ENCODE measurements at places on chromosomes 2 and 18.

DNA sequence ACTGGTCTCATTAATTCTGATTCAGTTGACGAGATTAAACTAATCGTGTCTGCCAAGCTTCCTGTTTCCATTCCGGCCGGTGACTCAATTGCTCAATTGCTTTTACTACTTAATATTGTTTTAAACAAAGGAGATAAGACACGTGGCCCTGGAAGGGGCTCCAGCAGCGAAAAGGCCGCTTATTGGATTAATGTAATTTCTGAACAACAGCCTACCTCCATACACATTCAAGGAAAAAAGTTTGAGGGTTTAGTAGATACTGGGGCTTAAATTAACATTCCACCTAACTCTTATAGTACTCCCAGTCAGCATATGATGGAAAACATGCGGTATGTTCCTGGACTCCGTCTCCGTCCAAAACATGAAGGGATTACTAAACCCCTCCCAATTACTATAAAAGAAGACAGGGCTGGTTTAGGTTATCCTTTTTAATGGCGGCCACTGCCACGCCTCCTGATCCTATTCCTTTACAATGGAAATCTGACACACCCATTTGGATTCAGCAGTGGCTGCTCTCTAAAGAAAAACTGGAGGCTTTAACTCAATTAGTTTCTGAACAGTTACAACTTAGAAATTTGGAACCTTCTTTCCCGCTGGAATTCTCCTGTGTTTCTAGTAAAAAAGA lies 27.1 kb downstream of the VPS54 start:
- no peaks in the 10 kb centered on the region for H3K4me1 ChIP-seq
- no peaks in the 10 kb centered on the region for H3K27me3 ChIP-seq
- H3K27ac ChIP-seq: no peak overlapping the region
- peaks cover 29% of the 10 kb centered on the region for H3K36me3 ChIP-seq

DNA sequence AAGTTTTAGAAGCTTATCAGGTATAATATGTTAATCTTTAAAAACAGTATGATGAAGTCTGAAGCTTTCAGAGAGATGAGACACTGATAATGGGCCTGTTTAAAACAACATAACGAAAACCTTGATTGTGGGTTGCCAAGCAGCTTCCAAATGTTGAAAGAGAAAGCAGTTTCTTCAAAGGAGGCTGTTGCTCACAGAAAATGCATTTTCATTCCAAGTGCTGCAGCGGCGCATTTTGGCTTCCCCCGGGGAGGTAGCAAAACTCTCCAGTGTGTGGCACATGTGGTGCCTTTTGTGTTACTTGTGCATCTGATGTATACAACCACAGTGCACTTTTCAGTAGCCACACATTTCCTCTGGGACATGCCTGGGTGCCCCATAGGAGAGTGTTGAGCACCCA lies 66.1 kb downstream of the TMEFF2 start:
- H3K27ac ChIP-seq: no peak overlapping the region
- H3K4me3 ChIP-seq: no peak overlapping the region
- H3K36me3 ChIP-seq: no peaks in the 10 kb centered on the region
- no peaks in the 10 kb centered on the region for H3K4me1 ChIP-seq
- H3K27me3 ChIP-seq: peaks cover 2% of the 10 kb centered on the region

DNA sequence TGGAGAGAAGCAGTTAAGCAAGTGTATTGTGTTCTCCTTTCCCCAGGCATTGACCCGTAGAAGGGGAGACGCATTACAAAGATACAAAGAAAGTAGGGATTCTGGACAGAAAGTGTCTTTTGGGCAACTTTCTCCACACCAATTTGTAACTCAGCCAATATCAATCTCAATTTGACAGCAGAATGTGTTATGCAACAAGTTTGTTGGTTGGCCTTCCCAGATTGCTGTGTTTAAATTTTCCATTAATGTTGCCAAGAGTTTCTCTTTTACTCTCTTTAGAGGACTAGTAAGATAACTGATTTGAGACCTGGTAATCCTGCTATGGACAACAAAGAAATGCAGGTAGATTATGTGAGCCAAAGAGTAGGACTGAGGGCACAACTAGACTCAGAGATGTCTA lies 279.6 kb downstream of the ZNF804A start:
- H3K27me3 ChIP-seq: no peaks in the 10 kb centered on the region
- H3K4me1 ChIP-seq: no peaks in the 10 kb centered on the region
- no peak overlapping the region for H3K4me3 ChIP-seq

GRCh38 chr2:233217892-233218377 lies 33.5 kb upstream of the ATG16L1 start:
- H3K4me3 ChIP-seq: no peak overlapping the region
- DNase-seq: no peak
- H3K27me3 ChIP-seq: no peaks in the 10 kb centered on the region
- H3K36me3 ChIP-seq: no peaks in the 10 kb centered on the region
- H3K4me1 ChIP-seq: no peaks in the 10 kb centered on the region

GRCh38 chr2:16189836-16190160 lies 249.4 kb downstream of the MYCN start:
- no peaks in the 10 kb centered on the region for H3K27me3 ChIP-seq
- H3K36me3 ChIP-seq: no peaks in the 10 kb centered on the region

- no peak overlapping the region for H3K27ac ChIP-seq
- no peak for DNase-seq
- no peaks in the 10 kb centered on the region for H3K27me3 ChIP-seq
- H3K36me3 ChIP-seq: no peaks in the 10 kb centered on the region
- no peak overlapping the region for H3K4me3 ChIP-seq
Observed at GRCh38 chr2:4992226-4992625, 700.0 kb upstream of the SOX11 start.

DNA sequence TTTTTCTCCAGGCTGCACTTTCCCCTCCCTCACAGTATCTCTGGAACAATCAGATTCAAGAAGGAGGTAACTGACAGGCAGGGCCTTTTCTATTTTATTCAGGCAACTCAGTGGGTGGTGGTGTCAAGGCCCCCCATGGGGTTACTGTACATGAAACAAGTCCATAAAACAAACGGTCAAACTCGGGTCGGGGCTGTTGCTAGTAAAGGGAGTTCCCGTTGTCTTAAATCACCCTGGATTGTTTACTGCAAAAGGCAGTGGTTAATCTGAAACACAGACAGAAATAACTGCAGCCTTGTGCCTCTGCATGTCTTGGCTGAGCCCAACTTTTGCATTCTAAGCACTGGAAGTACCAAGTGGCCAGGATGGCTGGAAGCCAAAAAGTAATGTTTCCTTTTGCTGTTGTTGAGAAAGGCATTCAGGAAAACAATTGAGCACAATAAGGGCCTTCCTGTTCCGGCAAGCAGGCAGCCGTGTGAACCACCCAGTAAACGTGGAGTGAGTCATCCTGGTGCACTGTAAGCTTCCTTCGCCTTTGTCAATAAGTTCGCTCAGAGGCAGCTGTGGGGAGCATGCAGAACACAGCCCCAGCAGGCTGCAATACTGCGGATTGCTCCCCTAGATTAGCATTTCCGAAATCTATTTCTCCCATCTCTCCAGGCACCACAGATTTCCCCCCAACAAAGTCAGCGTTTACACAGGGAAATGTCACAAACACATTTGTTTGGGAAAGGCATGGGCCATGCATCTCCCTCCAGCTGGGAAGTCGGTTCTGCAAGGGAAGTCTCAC lies 149.6 kb downstream of the IRS1 start:
- H3K27me3 ChIP-seq: no peaks in the 10 kb centered on the region
- H3K27ac ChIP-seq: peak overlapping the region; percentile 70
- H3K4me3 ChIP-seq: no peak overlapping the region
- peak; percentile 77 for DNase-seq
- peaks cover 19% of the 10 kb centered on the region for H3K36me3 ChIP-seq

GRCh38 chr18:76621226-76621625 lies 126.2 kb upstream of the ZNF516 start:
- no peak overlapping the region for H3K4me3 ChIP-seq
- no peak for DNase-seq
- H3K27ac ChIP-seq: no peak overlapping the region
- no peaks in the 10 kb centered on the region for H3K36me3 ChIP-seq

GRCh38 chr2:48197618-48198017 lies 291.3 kb upstream of the FBXO11 start:
- H3K36me3 ChIP-seq: no peaks in the 10 kb centered on the region
- H3K4me1 ChIP-seq: peaks cover 2% of the 10 kb centered on the region
- no peak for DNase-seq

- DNase-seq: peak; percentile 68
- H3K27me3 ChIP-seq: peaks cover 11% of the 10 kb centered on the region
- no peak overlapping the region for H3K4me3 ChIP-seq
- H3K4me1 ChIP-seq: peaks cover 6% of the 10 kb centered on the region
Observed at GRCh38 chr2:227374158-227374557, 4.9 kb downstream of the TM4SF20 start.

DNA sequence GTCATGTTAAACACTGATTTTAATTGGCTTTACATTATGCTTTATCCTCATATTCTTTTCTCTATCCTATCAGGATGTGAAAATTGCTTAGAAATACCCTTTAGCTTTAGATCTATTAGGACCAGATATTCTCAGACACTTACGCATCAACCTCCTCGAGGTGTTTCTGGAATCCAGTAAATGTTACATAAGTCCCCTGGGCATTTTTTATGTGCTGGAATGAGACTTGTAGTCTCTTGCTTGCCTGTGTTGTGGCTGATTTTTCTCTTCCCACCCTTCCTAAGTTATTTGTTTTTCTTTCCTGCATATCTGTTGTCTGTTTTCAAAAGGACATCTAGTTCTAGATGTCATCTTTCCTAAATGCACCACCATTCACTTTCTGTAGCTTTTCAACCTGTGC lies 197.1 kb downstream of the CCDC85A start:
- no peak overlapping the region for H3K4me3 ChIP-seq
- H3K4me1 ChIP-seq: no peaks in the 10 kb centered on the region
- no peak overlapping the region for H3K27ac ChIP-seq
- H3K36me3 ChIP-seq: no peaks in the 10 kb centered on the region
- no peak for DNase-seq

GRCh38 chr2:16368328-16368727 lies 297.3 kb downstream of the CYRIA start:
- no peak for DNase-seq
- no peaks in the 10 kb centered on the region for H3K27me3 ChIP-seq
- H3K36me3 ChIP-seq: no peaks in the 10 kb centered on the region
- no peaks in the 10 kb centered on the region for H3K4me1 ChIP-seq

- no peaks in the 10 kb centered on the region for H3K27me3 ChIP-seq
- no peaks in the 10 kb centered on the region for H3K4me1 ChIP-seq
- H3K4me3 ChIP-seq: no peak overlapping the region
Observed at GRCh38 chr2:163708265-163708664, 27.5 kb downstream of the FIGN start.

GRCh38 chr18:5180254-5180653 lies 16.8 kb downstream of the AKAIN1 start:
- H3K27ac ChIP-seq: no peak overlapping the region
- no peak for DNase-seq
- no peak overlapping the region for H3K4me3 ChIP-seq
- H3K4me1 ChIP-seq: no peaks in the 10 kb centered on the region

GRCh38 chr2:29469516-29469915 lies 354.3 kb downstream of the CLIP4 start:
- peaks cover 32% of the 10 kb centered on the region for H3K27me3 ChIP-seq
- no peak overlapping the region for H3K27ac ChIP-seq
- H3K36me3 ChIP-seq: peaks cover 1% of the 10 kb centered on the region
- H3K4me1 ChIP-seq: no peaks in the 10 kb centered on the region
- no peak for DNase-seq

DNA sequence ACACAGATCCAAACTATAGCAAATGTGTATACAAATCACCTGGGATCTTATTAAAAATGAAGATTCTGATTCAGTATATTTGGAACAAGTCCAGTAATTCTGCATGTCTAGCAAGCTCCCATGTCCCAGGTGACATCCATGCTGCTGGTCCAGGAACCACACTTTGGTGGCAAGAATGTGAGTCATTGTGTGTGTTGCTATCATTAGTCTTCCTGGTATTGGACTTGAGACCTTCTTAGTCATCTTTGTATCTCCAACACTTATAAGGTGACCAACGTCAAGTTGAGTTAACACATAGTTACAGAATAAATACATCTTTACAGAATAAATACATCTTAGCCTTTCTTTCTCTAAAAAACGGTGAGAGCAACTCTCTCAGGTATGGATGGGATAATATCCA lies 107.9 kb upstream of the NDUFV2 start:
- H3K27me3 ChIP-seq: peaks cover 37% of the 10 kb centered on the region
- H3K4me1 ChIP-seq: peaks cover 3% of the 10 kb centered on the region
- no peak for DNase-seq

DNA sequence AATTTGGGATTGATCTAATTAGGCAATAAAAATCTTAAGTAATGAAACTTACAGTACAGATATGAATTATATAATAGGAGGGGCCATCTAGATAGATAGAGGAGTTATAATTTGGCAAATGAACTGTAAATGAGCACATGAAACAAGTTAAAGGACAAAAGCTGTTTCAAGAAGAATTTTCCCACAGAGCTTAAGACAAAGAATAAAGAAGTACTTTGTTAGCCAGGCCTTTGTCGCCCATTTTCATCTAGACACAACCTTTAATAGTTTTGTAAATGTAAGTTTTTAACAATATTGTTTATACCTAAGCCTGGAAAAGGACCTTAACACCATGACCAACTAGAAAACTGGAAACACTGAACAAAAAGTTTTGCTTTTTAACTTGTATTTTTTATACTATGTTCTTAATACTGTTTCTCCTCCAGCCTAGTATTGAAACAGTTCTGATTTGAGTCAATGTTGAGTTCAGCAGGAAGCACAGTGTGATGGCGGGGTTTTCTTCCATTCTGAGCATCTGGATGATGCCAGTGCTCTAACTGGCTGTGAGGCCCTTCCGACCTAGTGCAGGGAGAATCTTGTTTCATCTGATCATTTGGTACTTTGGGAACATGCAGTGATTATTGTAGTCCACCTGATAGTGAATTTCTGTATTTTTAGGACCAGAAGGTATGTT lies 37.6 kb downstream of the FARP2 start:
- H3K27ac ChIP-seq: no peak overlapping the region
- DNase-seq: no peak
- H3K4me3 ChIP-seq: no peak overlapping the region
- H3K4me1 ChIP-seq: peaks cover 8% of the 10 kb centered on the region
- H3K27me3 ChIP-seq: no peaks in the 10 kb centered on the region
- H3K36me3 ChIP-seq: peaks cover 6% of the 10 kb centered on the region

- no peaks in the 10 kb centered on the region for H3K27me3 ChIP-seq
- H3K27ac ChIP-seq: no peak overlapping the region
- peaks cover 5% of the 10 kb centered on the region for H3K4me1 ChIP-seq
- H3K4me3 ChIP-seq: no peak overlapping the region
Observed at GRCh38 chr2:200351815-200352214, 45.3 kb downstream of the SPATS2L start.
